ENCODE measurements at places on chromosomes 2 and 18.

DNA sequence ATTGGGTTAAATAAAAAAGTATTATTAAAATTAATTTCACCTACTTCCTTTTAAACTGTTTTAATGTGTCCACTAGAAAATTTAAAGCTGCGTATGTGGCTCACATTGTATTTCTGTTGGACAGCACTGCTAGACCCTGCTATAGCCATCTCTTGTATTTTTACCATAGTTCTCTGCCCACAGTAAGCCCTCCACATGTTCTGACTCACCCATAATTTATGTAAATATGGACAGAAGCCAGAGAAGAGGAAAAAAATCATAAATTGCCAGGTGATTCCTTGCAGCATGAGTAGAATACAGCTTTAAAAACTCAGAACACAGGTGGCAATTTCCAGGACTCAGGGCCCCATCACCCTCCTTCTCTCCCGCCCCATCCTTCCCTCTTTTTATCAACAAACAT, 142.4 kb upstream of the MEX3C start:
- no peak for DNase-seq
- no peaks in the 10 kb centered on the region for H3K36me3 ChIP-seq
- no peak overlapping the region for H3K4me3 ChIP-seq
- no peak overlapping the region for H3K27ac ChIP-seq
- peaks cover 33% of the 10 kb centered on the region for H3K27me3 ChIP-seq

DNA sequence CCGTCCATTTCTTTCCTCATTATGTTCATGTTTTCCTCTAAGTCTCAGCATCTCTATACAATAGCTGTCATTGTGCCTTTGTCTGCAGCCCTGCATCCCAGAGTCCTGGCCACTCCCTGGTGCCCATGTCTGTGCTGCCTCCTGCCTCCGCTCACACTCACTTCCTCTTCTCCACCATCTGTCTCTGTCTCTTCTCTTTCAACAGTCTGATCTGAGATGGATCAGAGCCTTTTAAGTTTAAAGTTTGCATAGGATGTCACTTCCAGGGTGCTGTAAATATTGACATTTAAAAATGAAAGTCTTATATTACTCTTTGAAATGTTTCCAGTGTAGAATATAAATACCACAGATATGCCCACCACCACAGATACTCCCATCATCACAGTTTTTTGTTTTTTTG, 42.7 kb downstream of the UBE2F start:
- peaks cover 9% of the 10 kb centered on the region for H3K36me3 ChIP-seq
- H3K4me1 ChIP-seq, result peaks cover 50% of the 10 kb centered on the region

- no peak overlapping the region for H3K27ac ChIP-seq
- no peaks in the 10 kb centered on the region for H3K4me1 ChIP-seq
- no peaks in the 10 kb centered on the region for H3K27me3 ChIP-seq
Observed at GRCh38 chr18:55289775-55290174, 298.2 kb downstream of the TCF4 start.

GRCh38 chr2:147045113-147045512, 799.7 kb upstream of the ACVR2A start:
- no peaks in the 10 kb centered on the region for H3K4me1 ChIP-seq
- no peak overlapping the region for H3K4me3 ChIP-seq
- H3K36me3 ChIP-seq, result no peaks in the 10 kb centered on the region
- DNase-seq, result no peak
- no peaks in the 10 kb centered on the region for H3K27me3 ChIP-seq

DNA sequence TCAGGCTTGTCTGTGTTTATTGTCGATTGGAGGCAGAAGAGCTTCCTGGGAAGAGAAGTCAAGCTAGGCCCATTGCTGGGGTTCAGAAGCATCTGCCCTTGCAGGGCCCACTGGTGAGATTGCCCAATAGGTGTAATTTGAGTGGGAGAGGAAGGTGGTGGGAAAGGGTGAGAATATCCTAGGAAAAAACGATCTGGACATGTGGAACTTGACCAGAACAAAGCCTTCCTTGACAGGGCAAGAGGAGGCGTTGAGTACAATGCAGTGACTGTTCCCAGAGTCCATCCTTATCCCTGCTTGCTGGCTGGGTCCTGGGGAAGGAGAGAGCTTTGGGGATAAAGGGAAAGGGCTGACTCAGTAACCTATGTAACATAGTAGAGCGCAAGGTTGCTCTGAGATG, 27.1 kb downstream of the NABP1 start:
- H3K27me3 ChIP-seq, result no peaks in the 10 kb centered on the region
- H3K27ac ChIP-seq, result no peak overlapping the region
- H3K36me3 ChIP-seq, result no peaks in the 10 kb centered on the region
- no peak for DNase-seq
- no peak overlapping the region for H3K4me3 ChIP-seq

- H3K36me3 ChIP-seq, result peaks cover 3% of the 10 kb centered on the region
- H3K4me1 ChIP-seq, result peaks cover 22% of the 10 kb centered on the region
- H3K4me3 ChIP-seq, result no peak overlapping the region
- no peak overlapping the region for H3K27ac ChIP-seq
- DNase-seq, result no peak
Observed at GRCh38 chr2:100939445-100939844, 62.6 kb upstream of the RPL31 start.

DNA sequence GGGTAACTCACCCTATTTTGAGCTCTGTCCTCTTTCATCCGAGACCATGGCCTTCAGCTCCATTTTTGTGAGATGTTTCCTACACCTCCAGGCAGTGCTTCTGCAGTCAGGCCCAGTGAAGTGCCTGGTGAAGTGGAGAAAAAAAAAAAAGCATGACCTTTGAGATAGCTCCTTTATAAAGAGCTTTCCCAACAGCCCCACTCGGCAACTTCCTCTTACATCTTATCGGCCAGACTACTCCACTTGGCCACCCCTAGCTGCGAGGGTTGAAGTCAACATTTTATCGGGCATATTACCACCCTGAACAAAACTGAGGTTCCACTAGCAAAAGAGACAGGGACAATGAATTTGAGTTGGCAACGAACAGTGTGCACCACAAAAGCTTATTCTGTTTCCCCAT, 124.8 kb upstream of the RNF152 start:
- H3K27ac ChIP-seq, result no peak overlapping the region
- H3K36me3 ChIP-seq, result no peaks in the 10 kb centered on the region
- no peak overlapping the region for H3K4me3 ChIP-seq
- no peak for DNase-seq
- H3K27me3 ChIP-seq, result peaks cover 17% of the 10 kb centered on the region

GRCh38 chr18:78780719-78781600, 198.7 kb upstream of the SALL3 start:
- H3K4me1 ChIP-seq, result no peaks in the 10 kb centered on the region
- DNase-seq, result no peak
- H3K27ac ChIP-seq, result no peak overlapping the region
- H3K27me3 ChIP-seq, result no peaks in the 10 kb centered on the region

DNA sequence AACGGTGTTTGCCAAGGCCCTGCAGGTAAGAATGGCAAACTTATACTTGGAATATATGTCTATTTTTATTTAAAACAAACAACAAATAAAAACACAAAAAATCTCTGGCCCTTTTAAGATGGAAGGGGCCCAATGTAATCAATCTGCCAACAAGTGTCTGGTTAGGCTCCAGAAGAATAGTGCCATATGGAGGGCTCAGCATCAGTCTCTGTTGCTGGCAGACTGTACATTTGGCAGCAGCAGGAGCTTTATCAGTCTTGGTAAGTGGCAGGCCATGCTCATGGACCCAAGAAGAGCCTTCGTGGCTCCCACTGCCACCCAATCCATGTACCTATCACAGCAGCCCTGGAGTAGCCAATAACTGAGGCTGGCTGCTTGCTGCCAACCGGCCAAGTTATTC, 101.1 kb downstream of the GALNT3 start:
- DNase-seq, result no peak
- no peaks in the 10 kb centered on the region for H3K4me1 ChIP-seq
- H3K27me3 ChIP-seq, result peaks cover 38% of the 10 kb centered on the region
- H3K27ac ChIP-seq, result no peak overlapping the region
- H3K4me3 ChIP-seq, result no peak overlapping the region

- H3K4me3 ChIP-seq, result no peak overlapping the region
- peaks cover 43% of the 10 kb centered on the region for H3K27me3 ChIP-seq
- H3K4me1 ChIP-seq, result no peaks in the 10 kb centered on the region
- DNase-seq, result no peak
- H3K36me3 ChIP-seq, result peaks cover 2% of the 10 kb centered on the region
Observed at GRCh38 chr18:48061781-48062570, 131.5 kb upstream of the SMAD2 start.

DNA sequence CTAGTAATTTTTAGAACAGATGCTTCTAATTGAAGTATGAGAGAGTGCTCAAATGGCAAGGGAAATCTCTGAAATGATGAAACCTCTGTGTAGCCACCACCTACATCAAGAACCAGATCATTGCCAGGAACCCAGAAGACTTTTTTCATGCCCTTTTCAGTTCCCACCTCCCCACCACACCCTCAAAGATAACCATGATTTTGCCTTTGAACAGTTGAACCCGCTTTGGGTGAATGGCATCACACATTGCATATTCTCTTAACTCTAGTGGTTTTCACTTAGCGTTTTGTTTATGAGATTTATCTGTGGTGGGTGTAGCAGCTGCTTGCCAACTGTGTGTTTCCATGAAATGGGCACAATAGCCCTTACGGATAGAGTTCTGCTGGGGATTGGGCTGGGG, 142.9 kb upstream of the HDAC4 start:
- peaks cover 41% of the 10 kb centered on the region for H3K4me1 ChIP-seq
- peaks cover 2% of the 10 kb centered on the region for H3K36me3 ChIP-seq
- H3K27me3 ChIP-seq, result peaks cover 9% of the 10 kb centered on the region
- no peak overlapping the region for H3K27ac ChIP-seq
- no peak for DNase-seq
- H3K4me3 ChIP-seq, result no peak overlapping the region

DNA sequence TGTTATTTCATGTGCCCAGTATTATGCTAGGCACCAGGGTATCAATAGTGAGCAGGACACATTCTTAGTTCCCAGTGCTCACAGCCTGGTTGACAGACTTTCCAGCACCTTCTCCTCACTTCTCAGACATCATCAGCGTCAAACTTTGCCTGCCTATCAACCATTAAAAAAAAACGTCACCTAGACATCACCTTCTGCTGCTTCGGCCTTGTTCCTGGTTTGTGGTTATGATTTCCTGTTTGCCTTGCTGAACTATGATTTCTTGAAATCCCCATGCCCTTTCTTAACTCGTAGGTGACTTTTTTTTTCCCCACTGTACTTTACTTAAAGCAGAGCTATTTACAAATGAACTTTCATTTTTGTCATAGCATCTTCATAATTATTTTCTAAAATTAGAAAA, 60.4 kb upstream of the NABP1 start:
- peak overlapping the region; percentile 43 for H3K4me3 ChIP-seq
- no peaks in the 10 kb centered on the region for H3K27me3 ChIP-seq
- H3K4me1 ChIP-seq, result peaks cover 26% of the 10 kb centered on the region
- peaks cover 3% of the 10 kb centered on the region for H3K36me3 ChIP-seq
- DNase-seq, result no peak
- peak overlapping the region; percentile 89 for H3K27ac ChIP-seq

- H3K27ac ChIP-seq, result no peak overlapping the region
- H3K4me3 ChIP-seq, result no peak overlapping the region
- no peak for DNase-seq
Observed at GRCh38 chr18:2986150-2986865, 26.6 kb downstream of the LPIN2 start.

DNA sequence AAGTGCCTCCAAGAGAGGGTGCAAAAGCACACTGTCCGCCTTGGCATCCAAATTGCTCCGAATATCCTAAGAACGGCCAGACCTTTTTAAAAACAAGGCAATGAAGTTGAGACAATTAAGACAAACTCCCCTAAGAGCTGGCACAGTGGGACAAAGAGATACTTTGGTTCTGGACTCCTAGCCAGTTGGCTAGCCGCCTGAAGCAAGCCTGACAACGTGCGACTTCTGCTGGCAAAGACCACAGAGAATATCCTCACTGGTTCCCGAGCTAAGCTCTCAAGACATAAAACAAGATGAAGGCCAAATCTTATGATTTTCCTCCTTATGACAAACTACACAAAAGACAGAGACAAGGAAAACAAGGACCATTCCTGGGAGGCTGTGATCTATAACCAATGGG, 32.7 kb downstream of the CHRNA1 start:
- peaks cover 2% of the 10 kb centered on the region for H3K36me3 ChIP-seq
- H3K27ac ChIP-seq, result no peak overlapping the region
- DNase-seq, result no peak
- H3K4me3 ChIP-seq, result no peak overlapping the region
- H3K4me1 ChIP-seq, result peaks cover 13% of the 10 kb centered on the region

GRCh38 chr2:71500426-71501079, 47.2 kb downstream of the DYSF start:
- no peak overlapping the region for H3K27ac ChIP-seq
- peaks cover 8% of the 10 kb centered on the region for H3K27me3 ChIP-seq
- no peaks in the 10 kb centered on the region for H3K4me1 ChIP-seq
- no peak overlapping the region for H3K4me3 ChIP-seq
